Cardiac ventricle fibroblast (primary cell): ENCODE measurements at places on chromosomes 16 and 17. TPM values are rescaled to one million over a fixed set of nuclear protein-coding genes. Genes with fewer than 3 reads are reported as not detected.

Gene KCNJ12
- total RNA-seq, result 0.20 and 0.81 TPM in 2 replicates

Gene MCRIP2
- 21.0 and 34.2 TPM in 2 replicates for total RNA-seq

Gene NMT1
- 66.6 and 83.0 TPM in 2 replicates for total RNA-seq

Gene ENPP7
- total RNA-seq, result not detected in 2 replicates

Gene DOC2B
- 0.05 and 0.12 TPM in 2 replicates for total RNA-seq

Gene MYH13
- not detected in 2 replicates for total RNA-seq

Gene NPIPB6
- 0.06 TPM in 1 of 2 replicates, not detected in the other for total RNA-seq

Gene DNAH9
- total RNA-seq, result not detected in 2 replicates

Gene TBC1D3E
- not detected in 2 replicates for total RNA-seq

Gene JPT2
- 24.4 and 30.3 TPM in 2 replicates for total RNA-seq

Gene HOXB1
- total RNA-seq, result not detected in 2 replicates

Gene TBC1D3C
- total RNA-seq, result not detected in 2 replicates

Gene ARL5C
- not detected in 2 replicates for total RNA-seq

Gene CRISPLD2
- total RNA-seq, result 5.8 and 10.7 TPM in 2 replicates

Gene ANKFN1
- total RNA-seq, result not detected in 2 replicates

Gene MYOCD
- not detected in 2 replicates for total RNA-seq

Gene VAMP2
- 5.6 and 7.8 TPM in 2 replicates for total RNA-seq

Gene CD19
- not detected in 2 replicates for total RNA-seq

Gene KRTAP2-3
- not detected in 2 replicates for total RNA-seq

Gene KRT24
- not detected in 2 replicates for total RNA-seq

Gene CCL7
- 1.5 and 1.6 TPM in 2 replicates for total RNA-seq

Gene TBC1D3K
- total RNA-seq, result not detected in 2 replicates

Gene AXIN2
- total RNA-seq, result 25.4 and 26.2 TPM in 2 replicates

Gene EARS2
- 23.7 and 62.8 TPM in 2 replicates for total RNA-seq

Gene SLC2A4
- 0.05 TPM in 1 of 2 replicates, not detected in the other for total RNA-seq

Gene ZNF232
- 2.6 and 5.4 TPM in 2 replicates for total RNA-seq

Gene PDIA2
- total RNA-seq, result 0.94 TPM in 1 of 2 replicates, not detected in the other

Gene SPNS2
- 0.24 TPM in 1 of 2 replicates, not detected in the other for total RNA-seq

Gene HBA2
- 4.3 TPM in 1 of 2 replicates, not detected in the other for total RNA-seq

Gene VWA3A
- total RNA-seq, result 0.15 TPM in 1 of 2 replicates, not detected in the other

Gene AANAT
- total RNA-seq, result not detected in 2 replicates

Gene G6PC1
- not detected in 2 replicates for total RNA-seq

Gene CFAP97D1
- total RNA-seq, result 0.20 TPM in 1 of 2 replicates, not detected in the other

Gene HOXB9
- not detected in 2 replicates for total RNA-seq

Gene ATXN2L
- 51.1 and 69.8 TPM in 2 replicates for total RNA-seq

Gene NEUROD2
- total RNA-seq, result not detected in 2 replicates

Gene CETP
- total RNA-seq, result 0.25 and 0.59 TPM in 2 replicates

Gene KRT9
- not detected in 2 replicates for total RNA-seq

Gene ANKRD40CL
- not detected in 2 replicates for total RNA-seq

Gene CLEC18B
- 0.69 TPM in 1 of 2 replicates, not detected in the other for total RNA-seq

Gene SMIM5
- not detected in 2 replicates for total RNA-seq

Gene HEATR9
- total RNA-seq, result not detected in 2 replicates

Gene FSCN2
- total RNA-seq, result 0.25 and 1.1 TPM in 2 replicates

Gene FOXC2
- 4.4 and 4.5 TPM in 2 replicates for total RNA-seq

Gene PRR11
- total RNA-seq, result 3.8 and 4.1 TPM in 2 replicates

Gene CCL3
- not detected in 2 replicates for total RNA-seq

Gene CD300LB
- total RNA-seq, result not detected in 2 replicates

Gene EMP2
- total RNA-seq, result 12.9 and 13.4 TPM in 2 replicates

Gene CYBC1
- total RNA-seq, result 42.2 and 67.1 TPM in 2 replicates

Gene OR3A3
- total RNA-seq, result not detected in 2 replicates

Gene STH
- total RNA-seq, result not detected in 2 replicates
